ENCODE measurements at places on chromosomes 13 and 19.

- DNase-seq: no peak
Observed at GRCh38 chr19:831407-832369, 4.1 kb downstream of the AZU1 start.

- no peak for DNase-seq
Observed at GRCh38 chr19:48487948-48488347, 18.8 kb downstream of the CYTH2 start.

DNA sequence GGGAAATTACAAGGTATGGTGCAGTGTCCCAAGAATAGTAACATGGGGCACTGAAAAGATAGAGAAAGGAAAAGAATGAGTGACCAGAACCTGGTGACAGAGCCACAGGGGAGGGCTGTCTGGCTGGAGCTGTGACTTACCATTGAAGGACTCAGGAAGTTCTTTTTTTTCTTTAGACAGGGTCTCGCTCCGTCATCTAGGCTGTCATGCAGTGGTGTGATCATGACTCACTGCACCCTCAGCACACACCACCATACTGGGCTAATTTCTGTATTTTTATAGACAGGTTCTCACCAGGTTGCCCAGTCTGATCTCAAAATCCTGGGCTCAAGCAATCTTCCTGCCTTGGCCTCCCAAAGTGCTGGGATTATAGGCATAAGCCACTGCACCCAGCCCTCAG, 8.8 kb upstream of the CPB2 start:
- no peak for DNase-seq

DNA sequence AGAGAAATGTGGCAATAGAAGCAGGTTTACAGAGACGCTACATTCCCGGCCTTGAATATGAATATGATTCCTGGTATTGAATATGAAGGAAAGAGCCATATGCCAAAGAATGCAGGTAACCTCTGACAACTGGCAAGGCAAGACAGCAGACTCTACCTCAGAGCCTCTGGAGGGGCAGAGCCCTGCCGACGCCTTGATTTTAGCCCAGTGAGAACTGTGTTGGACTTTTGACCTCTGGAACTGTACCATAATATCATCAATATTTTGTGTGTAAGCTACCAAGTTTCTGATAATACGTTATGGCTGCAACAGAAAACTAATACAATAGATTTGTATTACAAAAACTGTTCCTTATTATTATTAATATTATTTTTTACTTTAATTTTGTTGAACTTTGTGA, 219.7 kb downstream of the FGF14 start:
- no peak for DNase-seq

DNA sequence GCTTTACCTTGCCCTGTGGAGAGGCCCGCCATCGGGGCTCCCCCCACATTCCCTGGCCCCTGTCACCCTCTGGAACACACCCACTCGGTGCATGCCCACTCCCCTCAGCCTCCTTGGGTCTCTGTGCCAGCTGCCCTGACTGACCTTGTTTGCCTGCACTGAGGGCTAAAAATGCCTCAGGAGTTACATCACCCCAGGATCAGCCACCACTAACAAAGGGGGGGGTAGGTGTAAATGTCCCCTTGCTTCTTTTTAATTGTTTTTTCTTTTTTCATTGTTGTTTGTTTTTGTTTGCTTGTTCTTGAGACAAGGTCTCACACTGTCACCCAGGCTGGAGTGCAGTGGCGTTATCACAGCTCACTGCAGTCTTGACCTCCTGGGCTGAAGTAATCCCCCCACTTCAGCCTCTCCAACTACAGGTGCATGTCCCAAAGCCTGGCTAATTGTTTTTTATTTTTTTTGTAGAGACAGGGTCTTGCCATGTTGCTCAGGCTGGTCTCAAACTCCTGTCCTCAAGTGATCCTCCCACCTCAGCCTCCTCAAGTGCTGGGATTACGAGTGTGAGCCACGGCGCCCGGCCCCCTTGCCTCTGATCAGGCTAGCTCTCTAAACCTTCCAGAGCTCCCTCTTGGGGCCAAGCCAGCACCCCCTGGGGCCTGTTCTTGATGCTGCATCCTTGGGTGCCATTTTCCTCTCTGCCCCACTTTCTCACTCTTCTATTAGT, 297.1 kb downstream of the UQCRFS1 start:
- DNase-seq: no peak

DNA sequence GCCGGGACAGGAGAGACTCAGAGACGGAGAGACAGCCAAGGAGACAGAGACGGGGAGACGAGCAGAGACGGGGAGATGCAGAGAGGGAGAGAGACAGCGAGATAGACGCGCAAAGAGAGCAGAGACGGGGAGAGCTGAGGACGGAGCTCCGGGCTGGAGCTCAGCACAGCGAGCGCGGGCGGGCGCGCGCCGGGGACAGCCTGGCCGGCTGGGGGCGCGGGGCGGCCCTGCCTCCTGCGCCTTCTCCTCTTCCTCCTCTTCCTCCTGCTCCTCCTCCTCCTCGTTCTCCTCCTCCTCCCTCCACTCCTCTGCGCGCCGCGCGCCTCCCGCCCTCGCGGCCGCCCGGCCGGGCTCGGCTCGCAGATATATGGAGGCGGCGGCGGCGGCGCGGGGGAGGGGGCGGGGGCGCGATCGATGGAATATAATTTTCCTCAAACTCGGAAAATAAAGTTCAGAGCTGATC, at the start of gene ERFL:
TSS of gene ERFL (minus strand) at position 229 of the 463 bp plus-strand sequence. CDS start 15,530 bp downstream, outside the sequence.
- no peak for DNase-seq

- DNase-seq: no peak
Observed at GRCh38 chr13:69959046-69959445, 148.6 kb upstream of the ATXN8OS start.

- DNase-seq: no peak
Observed at GRCh38 chr19:28948566-28948965, 264.4 kb downstream of the UQCRFS1 start.

- DNase-seq: no peak
Observed at GRCh38 chr13:50340146-50340545, 324.9 kb downstream of the KCNRG start.

DNA sequence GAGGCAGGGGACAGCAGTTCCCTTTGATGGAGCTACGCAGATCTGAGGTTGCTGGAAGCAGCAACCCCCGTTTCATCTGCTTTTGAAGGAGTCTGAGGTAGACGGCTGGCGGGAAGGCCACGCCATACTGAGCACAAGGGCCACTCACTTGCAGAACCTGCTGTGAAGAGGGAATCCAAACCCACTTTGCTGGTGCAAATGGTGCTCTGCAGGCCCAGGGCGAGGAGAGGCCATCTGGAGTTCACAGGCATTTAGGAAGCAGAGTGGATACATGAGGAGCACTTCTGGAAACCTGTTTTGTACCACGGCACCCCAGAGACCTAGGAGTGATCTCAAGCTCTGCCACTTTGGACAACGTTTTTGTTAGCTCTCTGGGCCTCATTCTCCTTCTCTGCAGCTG, 227.8 kb downstream of the UQCRFS1 start:
- no peak for DNase-seq
